Fibroblast of lung (primary cell): ENCODE measurements at places on chromosomes 7 and 10.

- DNase-seq: peak; percentile 25
Observed at GRCh38 chr10:8365935-8366911, 311.7 kb downstream of the GATA3 start.

- DNase-seq: no peak
Observed at GRCh38 chr7:146119002-146119401, 2.4 kb downstream of the CNTNAP2 start.

GRCh38 chr10:8137726-8138125 is 83.2 kb downstream of the GATA3 start:
- no peak for DNase-seq

DNA sequence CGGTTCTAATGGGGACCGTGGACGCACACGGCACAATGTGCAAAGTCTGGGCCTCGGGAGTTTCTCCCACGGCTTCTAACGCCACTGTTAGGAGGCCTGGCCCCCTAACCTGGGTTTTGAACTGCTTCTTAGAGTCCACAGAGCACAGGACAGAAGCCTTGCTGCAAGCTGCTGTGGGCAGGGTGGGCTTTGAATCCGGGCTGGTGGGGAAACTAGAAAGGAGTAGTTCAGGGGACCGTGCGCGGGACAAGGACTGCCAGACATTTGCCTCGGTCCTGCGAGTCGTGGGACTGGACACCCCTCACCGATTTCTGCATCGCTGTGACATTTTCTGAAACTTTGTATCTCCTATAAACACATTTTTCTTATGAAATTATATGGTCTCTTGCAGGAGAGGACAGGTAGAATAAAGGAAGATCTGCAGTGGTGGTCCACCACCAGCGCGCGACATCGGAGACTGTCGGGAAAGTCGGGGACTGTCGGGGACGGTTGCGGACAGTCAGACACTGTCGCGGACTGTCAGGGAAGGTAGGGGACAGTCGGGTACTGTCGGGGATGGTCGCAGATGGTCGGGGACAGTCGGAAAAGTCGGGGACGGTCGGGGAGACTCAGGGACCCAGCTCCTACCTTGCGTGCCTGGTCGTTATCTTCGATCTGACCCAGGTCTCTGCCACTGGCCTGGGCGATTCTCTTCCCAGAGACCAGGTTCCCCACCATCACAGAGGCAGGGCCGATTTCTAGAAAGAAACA is 222.1 kb downstream of the ZMYND11 start:
- no peak for DNase-seq

DNA sequence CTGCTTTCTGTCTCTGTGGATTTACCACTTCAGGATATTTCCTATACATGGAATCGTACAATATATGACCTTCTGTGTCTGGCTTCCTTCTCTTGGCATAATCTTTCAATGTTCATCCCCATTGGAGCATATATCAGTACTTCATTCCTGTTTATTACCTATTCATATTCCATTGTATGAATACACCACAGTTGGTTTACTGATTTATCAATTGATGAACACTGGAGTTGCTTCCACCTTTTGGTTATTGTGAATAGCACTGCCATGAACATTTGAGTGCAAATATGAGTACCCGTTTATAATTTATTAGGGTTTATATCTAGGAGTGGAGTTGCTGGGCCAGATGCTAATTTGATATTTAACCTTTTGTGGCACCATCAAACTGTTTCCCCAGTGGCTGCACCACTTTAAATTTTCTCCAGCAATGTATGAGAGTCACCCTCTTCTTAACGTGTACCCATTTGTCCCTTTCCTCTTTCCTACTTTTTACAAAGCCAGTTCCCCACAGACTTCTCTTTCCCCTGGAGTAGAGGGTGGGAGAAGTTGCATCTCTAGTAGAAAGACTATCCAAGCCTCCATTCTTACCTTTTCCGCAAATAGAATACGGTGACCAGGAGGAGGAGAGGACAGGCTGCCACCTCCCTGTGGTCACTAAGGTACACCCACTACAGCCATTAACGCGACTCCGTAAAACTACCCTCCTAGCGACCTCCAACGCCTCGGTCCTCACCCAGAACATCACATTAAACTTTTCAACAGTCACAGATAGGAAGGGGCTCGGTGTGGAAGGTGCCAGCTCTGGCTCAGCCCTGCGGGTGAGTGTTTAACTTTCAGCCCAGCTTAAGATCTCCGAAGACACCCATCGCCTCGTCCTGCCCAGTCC is 25.6 kb downstream of the SCD start:
- DNase-seq: no peak

DNA sequence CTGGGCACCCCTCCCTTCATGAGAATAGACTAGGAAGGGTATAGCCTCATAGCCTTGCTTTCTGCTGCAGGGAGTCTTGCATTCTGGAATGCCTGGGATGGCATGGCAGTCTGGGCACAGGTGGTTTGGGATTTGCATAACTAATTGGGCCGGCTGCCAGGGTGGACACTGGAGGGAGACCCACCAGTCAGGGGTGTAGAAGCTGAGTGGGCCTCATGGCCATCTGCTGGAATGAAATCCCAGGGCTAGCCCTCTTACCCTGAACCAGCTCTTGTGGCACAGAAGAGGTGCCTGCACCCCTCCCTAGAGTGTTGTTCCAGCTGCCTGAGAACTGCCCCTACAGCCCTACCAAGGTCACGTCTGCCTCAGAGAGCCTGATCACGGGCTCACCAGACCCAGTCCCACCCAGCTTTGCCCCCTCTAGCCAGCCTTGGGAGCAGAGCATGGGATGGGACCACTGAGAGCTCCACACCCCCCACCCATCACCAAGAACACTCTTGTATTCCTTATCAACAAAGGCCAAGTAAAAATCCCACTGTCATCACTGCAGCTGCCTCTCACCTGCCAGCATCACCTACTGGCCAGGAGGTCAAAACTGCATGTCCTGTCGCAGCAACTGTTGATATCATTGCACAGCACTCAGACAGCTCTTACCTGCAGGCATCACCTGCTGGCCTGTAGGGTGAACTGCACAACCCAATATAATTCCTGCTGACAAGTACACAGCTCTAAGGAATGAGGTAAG is 148.9 kb downstream of the ZEB1 start:
- peak; percentile 20 for DNase-seq

- no peak for DNase-seq
Observed at GRCh38 chr10:29397221-29397620, 108.4 kb downstream of the LYZL1 start.

DNA sequence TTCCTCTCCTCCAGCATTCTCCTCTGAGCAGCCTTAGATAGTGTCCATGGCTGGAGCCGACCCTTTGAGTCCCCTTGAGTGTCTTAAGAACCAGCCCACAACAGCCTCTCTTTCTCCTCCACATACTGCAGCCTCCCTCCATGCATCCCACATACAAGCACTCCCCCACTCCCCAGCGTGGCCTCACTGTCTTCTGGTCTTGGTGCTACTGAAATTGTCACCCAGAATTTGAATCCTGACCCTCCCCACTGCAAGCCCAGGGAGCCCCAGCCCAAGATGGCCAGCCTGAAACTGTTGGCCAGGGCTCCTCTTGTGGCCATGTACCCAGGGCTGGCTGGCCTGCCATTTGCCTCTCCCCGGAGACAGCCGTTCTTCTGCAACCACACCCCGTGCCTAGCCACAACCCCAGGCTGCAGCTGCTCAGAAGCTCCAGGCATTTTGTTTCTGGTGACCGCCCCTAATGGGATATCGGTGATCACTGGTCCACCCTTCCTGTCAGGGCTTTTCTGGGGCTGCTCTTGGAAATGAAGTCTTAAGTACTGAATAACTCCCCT is 18.8 kb upstream of the SH2D4B start:
- DNase-seq: no peak

DNA sequence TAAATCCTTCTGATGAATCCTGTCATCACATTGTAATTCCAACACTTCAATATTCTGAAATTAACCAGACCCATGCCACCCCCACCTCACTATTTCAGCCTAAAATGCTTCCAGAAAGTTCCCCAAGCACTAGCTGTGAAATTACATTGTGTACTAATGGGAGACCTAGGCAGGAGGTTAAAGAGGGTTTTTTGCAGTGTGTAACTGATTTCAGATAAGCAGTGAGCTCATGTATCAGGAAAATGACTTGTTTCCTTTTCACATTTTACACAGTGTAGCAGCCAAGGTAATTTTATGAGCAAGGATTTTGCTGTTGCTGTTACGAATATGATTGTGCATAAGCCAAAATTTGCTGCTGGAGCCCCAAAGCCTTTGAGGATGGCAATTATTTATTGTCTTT is 129.0 kb downstream of the INHBA start:
- no peak for DNase-seq

- DNase-seq: no peak
Observed at GRCh38 chr10:22464966-22465629, 119.8 kb downstream of the SPAG6 start.

DNA sequence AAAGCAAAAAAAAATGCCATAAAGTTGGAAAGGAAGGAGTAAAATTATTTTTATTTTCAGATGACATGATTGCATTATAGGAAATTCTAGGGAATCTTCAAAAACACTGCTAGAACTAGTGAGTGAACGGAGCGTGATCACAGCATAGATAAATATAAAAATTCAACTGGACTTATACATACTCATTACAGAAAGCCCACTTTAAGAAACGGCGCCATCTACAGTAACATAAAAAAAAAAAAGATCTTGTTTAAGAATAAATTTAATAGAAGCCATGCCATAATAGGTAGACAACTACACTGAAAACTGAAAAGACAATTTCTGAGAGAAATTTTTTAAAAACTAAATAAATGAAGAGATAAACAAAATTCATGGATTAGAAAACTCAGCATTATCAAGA is 623.1 kb upstream of the MGMT start:
- DNase-seq: no peak

DNA sequence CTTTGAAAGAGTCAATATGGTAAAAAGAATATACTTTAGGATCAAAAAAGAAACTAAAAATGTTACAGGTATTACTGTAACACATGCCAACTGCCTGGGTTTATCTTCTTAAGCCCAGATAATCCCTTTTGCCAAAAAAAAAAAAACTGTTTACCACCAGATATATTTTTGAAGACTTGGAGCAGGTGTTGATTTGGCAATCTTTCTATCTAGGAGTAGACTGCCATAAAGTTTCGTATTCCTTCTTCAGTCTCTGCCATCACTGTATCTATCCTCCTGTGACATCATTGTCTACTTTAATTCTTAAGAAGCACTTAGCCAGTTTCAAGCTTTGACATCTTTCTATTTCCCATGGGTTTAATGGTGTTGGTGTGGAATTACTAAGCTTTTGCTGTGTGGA is 161.0 kb downstream of the ST7 start:
- DNase-seq: no peak

GRCh38 chr10:44757551-44758205 is 153.5 kb upstream of the TMEM72 start:
- no peak for DNase-seq

DNA sequence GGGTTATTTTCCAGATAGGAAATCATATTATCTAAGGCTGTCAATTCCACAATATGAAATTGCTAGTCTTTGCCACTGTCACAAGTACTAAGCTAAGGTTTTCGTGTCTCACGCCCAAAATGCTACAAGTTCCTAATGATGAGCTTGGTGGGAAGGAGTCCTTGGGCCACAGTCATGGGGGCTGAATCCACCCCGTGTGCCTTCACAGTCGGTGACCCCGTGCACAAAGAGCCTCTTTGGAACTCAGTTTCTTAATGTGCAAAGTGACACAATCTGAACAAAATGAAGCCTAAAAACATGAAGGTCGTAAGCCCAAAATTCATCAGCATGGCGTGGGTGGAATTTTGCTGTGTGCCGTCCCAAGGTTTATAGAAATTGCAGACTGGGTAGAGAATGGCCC is 337.0 kb upstream of the GALNT17 start:
- no peak for DNase-seq

DNA sequence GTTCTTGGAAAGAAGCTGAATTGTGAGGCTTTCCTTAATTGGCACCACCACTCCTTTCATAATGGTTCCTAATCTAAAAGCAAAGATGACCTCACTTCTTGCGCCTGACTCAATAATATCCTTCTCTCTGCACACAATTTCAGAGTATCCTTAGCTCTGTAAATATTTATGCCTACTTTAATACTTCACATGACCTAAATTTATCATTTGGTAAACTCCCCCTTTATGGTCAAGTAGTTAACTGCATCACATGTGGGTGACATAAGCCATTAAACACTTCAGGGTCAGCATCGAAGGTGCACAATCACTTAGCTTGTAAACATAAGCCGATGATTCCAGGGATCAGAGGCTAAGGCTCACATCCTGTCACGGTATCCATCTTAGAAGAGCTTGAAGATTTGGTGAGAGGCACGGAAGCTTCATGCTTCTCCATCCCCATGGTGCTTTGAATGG is 7.3 kb upstream of the RHOBTB1 start:
- peak; percentile 42 for DNase-seq

GRCh38 chr7:26127411-26127810 is 24.6 kb upstream of the NFE2L3 start:
- DNase-seq: no peak
